ENCODE measurements at places on chromosomes 5 and 9. TPM values are rescaled to one million over a fixed set of nuclear protein-coding genes. Genes with fewer than 3 reads are reported as not detected.

The NRG2 gene
- 0.81 TPM for total RNA-seq

The PLGRKT gene
- total RNA-seq, result 8.8 TPM

The FOXD4L5 gene
- 0.45 TPM for total RNA-seq

The DMGDH gene
- 5.2 TPM for total RNA-seq

The TMEM174 gene
- total RNA-seq, result not detected

The LTC4S gene
- total RNA-seq, result 34.7 TPM

The BTNL8 gene
- 0.29 TPM for total RNA-seq

The FCN2 gene
- total RNA-seq, result 0.32 TPM

The CXCL14 gene
- 219 TPM for total RNA-seq

The LCN9 gene
- total RNA-seq, result not detected

The ACTBL2 gene
- not detected for total RNA-seq

The PCDHB10 gene
- total RNA-seq, result 3.6 TPM

The SLC6A19 gene
- total RNA-seq, result 0.12 TPM

The SMIM32 gene
- total RNA-seq, result not detected

The SPATA31A7 gene
- not detected for total RNA-seq

The AIF1L gene
- 38.1 TPM for total RNA-seq

The SAXO1 gene
- 0.24 TPM for total RNA-seq

The MARCOL gene
- not detected for total RNA-seq

All from aorta (tissue), 5 donors.